ENCODE measurements at places on chromosomes 3 and 15.

- no peak for DNase-seq
These were observed 173.2 kb downstream of the CHDH start for GRCh38 chr3:53672981-53673380.

GRCh38 chr15:88454236-88454635, 13.0 kb downstream of the MRPL46 start:
- DNase-seq: no peak

DNA sequence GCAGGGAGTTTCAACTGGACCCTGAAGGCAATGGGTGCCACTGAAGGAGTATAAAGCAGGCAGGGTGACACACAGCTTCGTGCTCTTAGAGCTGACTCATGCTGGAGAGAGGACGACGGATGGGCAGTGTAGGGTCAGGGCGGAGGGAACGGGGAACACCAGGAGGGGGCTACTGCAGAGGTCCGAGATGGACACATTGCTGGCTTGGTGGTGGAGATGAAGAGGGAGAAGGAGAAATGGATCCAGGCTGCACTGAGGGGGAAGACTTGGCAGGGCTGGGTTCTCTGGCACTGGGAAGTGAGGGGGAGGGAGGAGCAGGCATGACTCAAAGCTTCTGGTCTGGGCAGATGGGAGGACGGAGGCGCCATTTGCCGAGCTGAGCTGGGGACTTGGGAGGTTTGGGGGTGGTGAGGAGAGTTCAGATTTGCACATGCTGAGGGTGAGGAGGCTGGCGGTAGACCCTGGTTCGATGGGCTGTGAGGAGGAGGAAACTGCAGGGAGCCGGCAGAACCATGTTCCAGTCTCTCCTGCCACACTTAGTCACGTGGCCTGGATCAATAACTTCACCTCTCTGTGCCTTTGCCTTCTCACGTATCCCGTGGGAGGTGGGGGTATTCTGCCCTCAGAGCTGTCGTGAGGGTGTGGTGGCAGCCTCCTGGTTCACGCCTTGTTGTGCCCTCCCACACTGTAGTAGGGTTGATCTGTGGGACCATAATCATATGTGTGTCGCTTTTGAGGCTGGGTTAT, 4.6 kb upstream of the KCTD6 start:
- no peak for DNase-seq

- no peak for DNase-seq
These were observed at the start of gene DALRD3 for GRCh38 chr3:49017971-49018706. DALRD3 (minus strand) TSS chr3:49018580; CDS start chr3:49018564, 16 bp downstream.

- no peak for DNase-seq
These were observed 13.9 kb upstream of the GRM2 start for GRCh38 chr3:51692980-51693395.

GRCh38 chr3:197023241-197023997, 6.2 kb downstream of the MELTF start:
- peak; percentile 54 for DNase-seq

DNA sequence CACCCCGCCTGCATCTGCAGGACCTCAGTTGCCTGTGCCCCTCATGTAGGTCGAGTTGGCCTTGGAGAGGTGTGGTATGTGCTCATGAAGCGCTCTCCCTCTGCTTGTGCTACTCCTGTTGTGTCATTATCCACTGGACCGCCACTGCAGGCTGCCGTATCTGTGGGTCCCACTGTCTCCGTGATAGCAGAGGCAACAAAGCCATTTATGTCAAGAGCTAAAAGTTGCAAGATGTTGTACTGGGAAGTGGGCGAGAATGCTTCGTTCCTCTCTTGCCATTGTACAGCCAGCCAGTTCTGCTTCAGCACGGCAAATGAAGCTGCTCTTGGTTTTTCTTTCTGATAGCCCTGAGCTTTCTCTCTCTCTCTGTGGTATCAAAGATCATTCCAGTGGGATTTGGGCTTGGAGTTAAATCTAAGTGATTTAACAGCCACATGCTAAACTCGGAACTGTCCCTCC, 89.0 kb downstream of the TMEM212 start:
- no peak for DNase-seq

GRCh38 chr3:107430214-107430995, 53.2 kb downstream of the CCDC54 start:
- no peak for DNase-seq

- DNase-seq: no peak
These were observed 612.6 kb upstream of the NECTIN3 start for GRCh38 chr3:110459021-110459420.

DNA sequence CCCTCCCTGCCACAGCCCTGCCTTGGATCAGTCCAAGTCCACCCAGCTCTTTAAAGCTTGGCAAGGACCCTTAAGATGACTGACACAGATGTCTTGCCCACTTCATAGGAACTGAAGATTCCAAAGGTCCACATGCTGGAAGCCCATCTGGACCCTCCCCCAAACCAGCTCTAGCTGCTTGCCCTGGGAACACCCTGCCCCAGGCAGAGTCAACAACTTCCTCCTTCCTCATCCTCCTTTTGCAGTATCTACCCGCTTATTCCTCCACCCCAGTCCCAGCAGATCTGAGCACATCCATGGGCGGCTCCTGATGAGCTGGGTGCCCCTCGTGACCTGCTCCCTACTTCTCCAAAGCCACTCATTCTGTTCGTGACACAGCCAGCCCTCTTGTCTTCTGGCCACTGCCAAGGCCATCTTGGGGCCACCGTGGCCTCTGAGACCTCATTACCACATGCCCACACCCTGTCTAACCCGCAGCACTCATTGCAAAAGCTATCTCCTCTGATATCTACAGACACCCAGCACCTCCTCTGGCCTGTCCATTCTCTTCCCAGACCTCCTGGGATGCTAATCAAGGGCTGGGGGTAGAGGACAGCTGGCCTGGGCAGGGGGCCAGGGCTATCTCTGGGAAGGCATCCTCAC, 2.0 kb upstream of the PFKFB4 start:
- peak; percentile 72 for DNase-seq

GRCh38 chr3:61081554-61081953, 169.7 kb downstream of the FHIT start:
- no peak for DNase-seq

GRCh38 chr3:114745322-114746240, 401.5 kb downstream of the ZBTB20 start:
- DNase-seq: no peak

- DNase-seq: no peak
These were observed 405 bp downstream of the NPRL2 start for GRCh38 chr3:50350213-50350526.

DNA sequence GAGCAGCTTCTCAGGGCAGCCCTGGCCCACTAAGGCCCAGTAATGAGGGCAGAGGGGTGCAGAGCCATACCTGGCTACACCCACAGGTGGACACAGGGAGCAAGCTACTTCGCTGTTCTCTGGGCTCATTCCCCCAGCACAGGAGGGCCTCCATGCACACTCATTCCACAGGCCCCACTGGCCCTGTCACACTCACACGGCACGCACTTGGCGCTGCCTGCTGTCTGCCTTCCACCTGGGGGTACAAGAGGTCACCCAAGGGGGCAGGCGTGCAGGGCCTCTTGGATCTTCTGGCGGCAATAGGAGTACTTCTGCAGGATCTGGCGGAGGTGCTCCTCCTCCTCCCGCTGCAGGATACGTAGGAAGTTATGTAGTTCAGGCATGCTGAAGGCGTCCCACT, 2.3 kb upstream of the TUSC2 start:
- no peak for DNase-seq

GRCh38 chr3:138043266-138044029, 33.5 kb downstream of the CLDN18 start:
- DNase-seq: no peak

DNA sequence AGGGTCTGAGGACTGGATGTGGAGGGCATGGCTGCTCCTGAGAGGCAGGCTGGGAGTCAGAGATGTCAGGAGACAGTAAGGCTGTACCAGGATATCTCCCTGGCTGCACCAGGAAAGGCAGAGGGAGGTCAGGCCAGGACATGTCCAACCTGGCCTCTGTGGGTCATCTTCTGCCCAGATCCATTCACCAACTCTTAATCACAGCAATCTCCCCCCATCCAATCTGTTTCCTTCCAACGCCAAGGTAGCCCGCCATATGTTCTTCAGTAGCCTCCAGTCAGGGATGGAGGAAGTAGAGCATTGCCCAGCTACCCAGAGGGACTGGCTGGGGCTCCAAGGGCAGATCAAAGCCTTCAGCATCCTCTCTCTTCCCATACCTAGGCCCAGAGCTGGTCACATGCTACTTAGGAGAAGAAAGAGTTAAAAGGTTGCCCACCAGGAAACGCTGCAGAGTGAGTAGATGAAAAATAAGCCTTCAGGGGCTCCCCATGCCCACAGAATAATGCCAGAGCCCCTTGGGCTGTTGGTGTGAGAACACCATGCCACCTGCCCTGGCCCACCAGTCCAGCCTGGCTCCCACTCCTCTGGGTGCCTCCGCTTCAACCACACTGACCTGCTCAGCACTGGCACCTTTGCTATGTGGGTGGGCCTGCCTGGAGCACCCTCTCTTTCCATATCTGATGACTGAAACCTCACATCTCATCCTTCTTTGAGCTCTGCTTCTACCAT, 176.8 kb downstream of the MEGF11 start:
- DNase-seq: no peak

GRCh38 chr15:60614862-60615771, 136.2 kb upstream of the ICE2 start:
- DNase-seq: no peak

DNA sequence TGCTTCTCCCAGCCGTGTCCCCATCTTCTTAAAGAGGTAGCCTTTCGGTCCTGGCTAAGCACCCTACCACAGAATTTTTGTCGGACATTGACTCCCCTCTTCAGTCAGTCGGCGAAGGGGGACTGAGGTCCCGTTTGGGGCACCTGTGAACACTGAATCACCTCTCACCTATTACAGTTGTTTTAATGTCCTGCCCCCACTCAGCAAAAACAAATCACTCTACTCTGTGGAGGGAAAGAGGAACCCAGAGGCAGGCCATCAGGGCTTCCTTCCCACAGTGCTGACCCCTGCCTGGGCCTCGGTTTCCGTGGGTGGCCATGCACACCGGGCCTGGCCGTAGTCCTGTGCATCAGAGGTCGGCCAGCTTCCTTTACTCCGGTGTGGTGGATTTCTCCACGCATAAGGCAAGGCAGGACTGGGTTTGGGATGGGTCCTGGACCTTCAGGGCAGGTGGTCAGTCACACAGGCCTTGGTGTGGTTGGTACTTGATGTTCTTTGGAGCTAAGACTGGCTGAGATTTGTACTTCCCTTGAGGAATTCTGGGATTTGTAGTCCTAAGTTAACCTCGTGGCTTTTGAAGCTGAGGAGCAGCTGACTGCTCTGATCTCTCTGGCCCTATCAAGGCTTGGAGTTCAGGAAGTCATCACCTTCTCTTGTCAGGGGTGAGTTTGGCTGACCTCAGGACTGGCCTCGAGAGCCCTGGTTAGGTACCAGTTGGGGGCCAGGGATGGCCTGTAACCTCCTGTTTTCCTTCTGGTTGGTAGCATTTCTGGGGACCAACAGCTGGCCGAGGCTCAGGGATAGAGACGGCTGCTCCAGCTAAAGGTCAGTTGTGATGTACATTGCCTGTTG, 627 bp upstream of the FAM131A start:
- peak; percentile 70 for DNase-seq

- DNase-seq: no peak
These were observed 33.4 kb upstream of the CRBN start for GRCh38 chr3:3212781-3213440.

- no peak for DNase-seq
These were observed 85.3 kb downstream of the VGLL4 start for GRCh38 chr3:11558411-11558903.
